Tibial nerve (tissue), 4 donors: ENCODE measurements at places on chromosomes 7 and 10. TPM values are rescaled to one million over a fixed set of nuclear protein-coding genes. Genes with fewer than 3 reads are reported as not detected.

The AGR3 gene
- total RNA-seq: not detected

GRCh38 chr7:17772581-17773288, 167.6 kb downstream of the SNX13 start:
- peak overlapping the region; percentile 63 for H3K27ac ChIP-seq
- H3K36me3 ChIP-seq: no peaks in the 10 kb centered on the region
- DNase-seq: no peak
- H3K27me3 ChIP-seq: no peaks in the 10 kb centered on the region
- H3K4me1 ChIP-seq: no peaks in the 10 kb centered on the region
- no peak overlapping the region for H3K4me3 ChIP-seq

The NEBL gene
- total RNA-seq: 34.5 TPM

The KAZALD1 gene
- total RNA-seq: 13.5 TPM

DNA sequence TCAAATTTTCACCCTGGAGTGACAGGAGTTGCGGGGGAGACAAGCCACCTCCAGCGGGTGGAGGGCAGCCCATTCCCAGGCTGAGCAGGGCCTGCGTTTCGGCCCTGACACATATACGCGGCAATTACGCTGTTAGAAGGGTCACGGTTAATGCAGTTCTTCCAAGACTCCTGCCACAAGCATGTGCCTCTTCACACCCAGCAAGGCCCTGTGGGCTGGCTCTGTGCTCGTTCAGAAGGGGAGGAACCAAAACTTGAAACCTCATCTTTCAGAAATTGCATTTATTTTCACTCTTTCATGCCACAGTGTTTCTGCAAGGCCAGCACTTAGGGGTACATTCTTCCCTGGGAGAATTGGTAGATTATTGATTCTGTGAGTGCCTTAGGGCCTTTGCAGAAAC, 24.7 kb downstream of the LRMDA start:
- H3K4me1 ChIP-seq: no peaks in the 10 kb centered on the region
- H3K4me3 ChIP-seq: no peak overlapping the region
- no peaks in the 10 kb centered on the region for H3K27me3 ChIP-seq
- DNase-seq: no peak

The HEPACAM2 gene
- not detected for total RNA-seq

GRCh38 chr7:116906391-116906790, 44.0 kb downstream of the CAPZA2 start:
- H3K27me3 ChIP-seq: no peaks in the 10 kb centered on the region
- no peak overlapping the region for H3K27ac ChIP-seq
- peaks cover 3% of the 10 kb centered on the region for H3K4me1 ChIP-seq
- DNase-seq: no peak
- H3K36me3 ChIP-seq: no peaks in the 10 kb centered on the region

GRCh38 chr7:98911916-98912315, 33.6 kb downstream of the TRRAP start:
- H3K36me3 ChIP-seq: peaks cover 96% of the 10 kb centered on the region
- no peak overlapping the region for H3K27ac ChIP-seq
- H3K4me3 ChIP-seq: no peak overlapping the region
- DNase-seq: no peak
- H3K4me1 ChIP-seq: no peaks in the 10 kb centered on the region

DNA sequence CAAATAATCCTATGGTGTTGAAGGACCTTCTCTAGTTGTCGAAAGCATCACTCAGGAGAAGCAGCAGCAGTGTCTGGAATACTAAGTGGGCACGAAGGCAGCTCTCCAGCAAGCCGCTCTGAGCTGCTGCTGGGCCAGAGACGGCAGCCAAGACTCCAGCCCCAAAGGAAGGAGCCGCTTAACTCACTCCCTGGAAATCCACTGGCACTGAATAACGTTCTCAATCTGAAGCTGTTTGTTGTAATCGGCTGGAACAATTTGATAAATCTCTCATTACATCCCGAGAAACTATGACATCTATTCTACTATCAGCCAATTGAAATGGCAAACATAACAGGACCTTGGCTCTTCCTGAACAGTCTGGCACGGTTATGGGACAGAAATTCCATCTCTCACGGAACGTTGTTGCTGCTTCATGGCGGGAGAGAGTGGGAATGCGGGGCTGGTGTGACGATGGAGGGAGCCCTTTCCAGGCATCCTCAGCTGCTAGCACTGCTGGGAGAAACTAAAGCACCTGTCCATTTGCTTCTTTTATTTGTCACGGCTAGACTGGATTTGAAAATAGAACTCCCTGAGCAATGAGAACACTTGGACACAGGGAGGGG, 331.5 kb upstream of the RNF32 start:
- DNase-seq: no peak
- no peaks in the 10 kb centered on the region for H3K36me3 ChIP-seq
- H3K27me3 ChIP-seq: no peaks in the 10 kb centered on the region
- H3K27ac ChIP-seq: no peak overlapping the region

The DNAJC12 gene
- total RNA-seq: 1.2 TPM

DNA sequence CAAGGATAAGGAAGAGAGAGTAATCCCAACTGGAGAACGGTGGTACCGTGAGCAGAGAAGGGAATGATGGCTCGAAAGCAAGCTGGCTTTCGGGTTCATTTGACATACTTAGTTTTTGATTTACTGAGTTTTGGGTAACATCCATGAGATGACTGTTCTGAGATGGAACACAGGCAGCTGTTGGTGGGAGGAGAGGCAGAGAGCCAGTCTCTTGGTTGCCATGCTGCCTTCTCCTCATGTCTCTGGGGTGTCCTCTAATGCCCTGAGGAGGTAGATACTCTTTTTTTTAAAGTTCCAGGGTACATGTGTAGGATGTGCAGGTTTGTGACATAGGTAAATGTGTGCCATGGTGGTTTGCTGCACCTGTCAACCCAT, 76.4 kb upstream of the NRP1 start:
- H3K27me3 ChIP-seq: no peaks in the 10 kb centered on the region
- no peaks in the 10 kb centered on the region for H3K4me1 ChIP-seq
- no peak overlapping the region for H3K27ac ChIP-seq
- H3K4me3 ChIP-seq: no peak overlapping the region
- DNase-seq: no peak
- no peaks in the 10 kb centered on the region for H3K36me3 ChIP-seq

The CHST15 gene
- total RNA-seq: 29.8 TPM

GRCh38 chr7:148260599-148260998, 330.0 kb upstream of the C7orf33 start:
- H3K27me3 ChIP-seq: no peaks in the 10 kb centered on the region
- DNase-seq: no peak
- no peak overlapping the region for H3K4me3 ChIP-seq

The RELN gene
- 114 TPM for total RNA-seq

DNA sequence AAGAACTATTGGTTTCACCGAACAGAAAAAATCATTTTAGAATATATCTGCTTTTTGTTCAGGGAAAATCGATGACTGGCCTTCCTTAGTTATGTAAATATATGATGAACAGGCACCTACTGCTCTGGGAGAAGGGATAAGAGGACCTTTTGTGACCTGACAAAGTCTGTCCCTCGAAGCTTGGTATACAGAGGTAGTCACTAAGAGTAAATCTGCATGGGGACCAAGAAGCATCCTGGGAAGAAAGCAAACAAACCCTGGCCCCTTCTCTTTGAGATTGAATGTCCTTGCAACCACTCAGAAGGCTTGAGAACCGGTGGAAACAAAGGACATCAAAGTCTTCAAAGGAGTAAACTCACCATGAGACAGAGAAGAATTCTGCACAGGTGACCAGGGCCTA, 52.3 kb downstream of the SKIDA1 start:
- H3K4me1 ChIP-seq: no peaks in the 10 kb centered on the region
- no peaks in the 10 kb centered on the region for H3K27me3 ChIP-seq
- no peak overlapping the region for H3K4me3 ChIP-seq

DNA sequence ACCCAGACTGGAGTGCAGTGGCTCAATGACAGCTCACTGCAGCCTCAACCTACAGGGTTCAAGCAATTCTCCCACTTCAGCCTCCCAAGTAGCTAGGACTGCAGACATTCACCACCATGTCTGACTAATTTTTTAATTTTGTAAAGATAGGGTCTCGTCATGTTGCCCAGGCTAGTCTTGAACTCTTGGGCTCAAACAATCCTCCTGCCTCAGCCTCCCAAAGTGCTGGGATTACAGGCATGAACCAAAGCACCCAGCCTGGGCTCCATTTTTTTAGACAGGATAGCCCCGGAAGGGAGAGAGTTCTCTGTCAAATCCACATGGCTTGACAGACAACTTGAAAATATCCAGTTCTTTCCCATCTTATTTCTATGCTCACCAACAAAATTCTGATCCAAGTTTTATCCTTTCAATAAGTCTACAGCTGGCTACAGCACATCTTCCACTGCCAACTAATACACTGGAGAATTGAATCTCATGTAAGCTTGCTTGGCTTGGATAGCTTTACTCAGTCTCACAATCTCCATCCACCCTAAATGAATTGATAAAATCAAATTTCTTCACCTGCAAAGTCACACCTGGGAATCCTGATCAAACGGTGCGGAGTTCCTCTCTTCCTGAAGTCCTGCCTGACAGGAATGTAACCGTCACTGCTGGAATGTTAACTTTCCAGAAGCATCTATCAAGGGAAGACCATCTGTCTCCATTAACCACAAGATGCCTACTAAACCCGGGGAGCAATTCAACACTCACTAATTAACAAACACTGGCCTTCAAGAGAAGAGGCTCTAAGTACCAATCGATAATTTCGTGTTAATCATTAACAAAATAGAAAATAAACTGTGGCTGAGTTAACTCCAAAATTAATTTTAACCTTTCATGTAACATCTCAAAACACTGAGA, 239.7 kb upstream of the MKLN1 start:
- peak overlapping the region; percentile 16 for H3K27ac ChIP-seq
- peaks cover 32% of the 10 kb centered on the region for H3K4me1 ChIP-seq
- no peak for DNase-seq

The GPR146 gene
- 65.5 TPM for total RNA-seq

DNA sequence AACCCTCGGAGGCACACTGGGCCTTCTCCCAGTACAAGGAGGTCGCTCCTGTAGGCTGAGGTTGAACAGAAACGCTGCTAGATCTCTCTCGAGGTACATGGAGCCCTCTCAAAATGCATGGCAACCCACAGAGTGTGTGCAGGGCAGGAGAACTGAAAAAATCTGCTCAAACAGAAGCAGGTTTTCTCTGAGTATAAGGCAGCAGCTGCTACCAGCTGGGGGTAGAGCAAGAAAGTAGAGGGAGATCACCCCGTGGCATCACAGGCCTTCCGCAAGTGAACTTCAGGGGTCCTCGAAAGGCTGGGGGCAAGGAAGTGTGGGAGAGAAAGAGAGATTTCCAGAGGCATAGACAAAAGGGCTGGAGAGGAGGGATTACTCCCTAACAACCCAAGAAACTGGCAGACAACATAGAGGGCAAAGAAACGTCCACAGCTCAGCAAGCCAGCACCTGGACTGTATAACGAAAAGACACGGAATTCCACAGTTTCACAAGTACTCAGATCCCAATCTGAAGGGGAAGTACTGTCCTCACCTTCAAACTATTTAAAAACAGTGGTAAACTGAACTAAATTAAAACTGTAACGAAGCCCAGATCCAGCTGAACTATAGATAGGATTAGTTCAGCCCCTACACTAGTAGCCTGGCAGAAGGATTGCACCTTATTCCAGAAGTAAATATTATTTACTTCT, 299.2 kb downstream of the IPMK start:
- no peaks in the 10 kb centered on the region for H3K27me3 ChIP-seq
- H3K4me1 ChIP-seq: no peaks in the 10 kb centered on the region
- no peaks in the 10 kb centered on the region for H3K36me3 ChIP-seq
- no peak overlapping the region for H3K4me3 ChIP-seq

- no peak within 1 kb of the TSS for H3K27ac ChIP-seq
- H3K27me3 ChIP-seq: no peaks in the 10 kb centered on the region
- H3K4me1 ChIP-seq: no peaks in the 10 kb centered on the region
- no peaks in the 10 kb centered on the region for H3K36me3 ChIP-seq
- H3K4me3 ChIP-seq: no peak within 1 kb of the TSS
These were observed at the start of gene MYH16 for GRCh38 chr7:99272476-99273045. Gene MYH16 (plus strand): TSS chr7:99272839.

DNA sequence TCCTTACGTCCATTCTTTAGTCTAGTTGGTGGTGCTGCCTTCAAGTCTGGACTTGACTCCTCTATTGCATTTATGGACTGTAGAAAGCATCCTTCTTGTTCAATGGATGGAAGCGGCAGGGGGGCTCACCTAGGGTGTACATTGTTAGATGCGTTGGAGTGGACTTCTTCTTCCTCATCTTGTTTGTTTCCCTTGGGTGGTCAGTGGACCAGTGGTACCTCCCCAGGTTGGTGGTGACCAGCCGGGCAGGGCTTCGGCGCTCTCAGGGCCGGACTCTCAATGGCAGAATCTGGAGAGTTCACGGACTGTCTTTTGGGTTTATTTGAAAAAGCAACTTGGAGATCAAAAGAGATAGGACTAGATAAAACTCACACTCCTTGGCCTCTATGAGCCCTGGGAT, 6.2 kb upstream of the BTBD16 start:
- H3K4me3 ChIP-seq: no peak overlapping the region
- DNase-seq: no peak
- H3K27ac ChIP-seq: no peak overlapping the region
- peaks cover 9% of the 10 kb centered on the region for H3K36me3 ChIP-seq
- peaks cover 4% of the 10 kb centered on the region for H3K4me1 ChIP-seq
- H3K27me3 ChIP-seq: no peaks in the 10 kb centered on the region
